Panc1 (cell line): ENCODE measurements at places on chromosomes 6 and 20. TPM values are rescaled to one million over a fixed set of nuclear protein-coding genes. Genes with fewer than 3 reads are reported as not detected.

DNA sequence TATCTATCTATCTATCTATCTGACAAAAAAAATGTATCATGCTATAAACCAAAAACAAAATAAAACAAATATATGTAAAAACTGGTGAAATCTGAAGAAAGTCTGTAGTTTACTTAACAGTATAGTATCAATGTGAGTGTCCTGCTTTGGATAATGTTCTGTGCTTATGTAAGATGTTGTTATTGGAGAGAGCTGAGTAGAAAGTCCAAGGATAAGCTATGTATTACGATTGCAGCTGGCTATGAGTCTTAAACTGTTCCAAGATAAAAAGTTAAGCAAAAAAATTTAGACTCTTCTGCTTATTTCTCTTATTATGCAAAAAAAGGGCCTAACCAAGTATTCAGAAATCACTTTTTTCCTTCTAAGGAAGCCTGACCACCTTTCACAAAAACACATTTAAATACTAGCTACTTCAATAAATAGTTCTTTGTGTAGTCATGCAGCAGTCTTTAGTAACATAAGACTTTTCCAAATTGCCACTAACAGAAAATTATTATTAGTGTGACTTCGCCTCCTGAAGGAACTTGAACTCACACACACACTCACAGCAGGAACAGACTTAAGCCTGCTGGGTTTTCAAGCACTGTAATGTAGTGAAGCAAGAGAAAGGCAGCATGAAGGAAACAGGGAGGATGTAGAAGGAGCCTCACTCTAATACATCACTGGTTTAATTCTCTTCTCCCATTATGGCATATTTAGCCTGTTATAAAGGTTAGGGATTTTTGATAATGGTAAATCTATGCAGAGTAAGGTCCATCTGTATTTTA, 265.8 kb upstream of the GJE1 start:
- no peak for DNase-seq

The TDRD6 gene
- not detected for total RNA-seq

DNA sequence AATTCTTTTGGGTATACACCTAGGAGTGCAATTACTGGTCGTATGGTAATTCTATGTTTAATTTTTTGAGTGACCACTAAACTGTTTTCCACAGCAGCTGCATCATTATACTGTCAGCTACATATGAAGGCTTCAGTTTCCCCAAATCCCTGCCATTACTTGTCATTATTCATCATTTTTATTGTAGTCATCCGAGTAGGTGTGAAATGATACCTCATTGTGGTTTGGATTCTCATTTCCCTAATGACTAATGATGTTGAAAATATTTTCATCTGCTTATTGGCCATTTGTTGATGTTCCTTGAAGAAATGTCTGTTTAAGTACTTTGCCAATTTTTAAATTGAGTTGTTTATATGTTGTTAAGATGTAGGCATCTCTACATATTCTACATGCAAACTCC, 633.6 kb upstream of the IMPG1 start:
- no peak for DNase-seq

The LPIN3 gene
- total RNA-seq, result 21.0 TPM

The SAMD10 gene
- 8.8 TPM for total RNA-seq

DNA sequence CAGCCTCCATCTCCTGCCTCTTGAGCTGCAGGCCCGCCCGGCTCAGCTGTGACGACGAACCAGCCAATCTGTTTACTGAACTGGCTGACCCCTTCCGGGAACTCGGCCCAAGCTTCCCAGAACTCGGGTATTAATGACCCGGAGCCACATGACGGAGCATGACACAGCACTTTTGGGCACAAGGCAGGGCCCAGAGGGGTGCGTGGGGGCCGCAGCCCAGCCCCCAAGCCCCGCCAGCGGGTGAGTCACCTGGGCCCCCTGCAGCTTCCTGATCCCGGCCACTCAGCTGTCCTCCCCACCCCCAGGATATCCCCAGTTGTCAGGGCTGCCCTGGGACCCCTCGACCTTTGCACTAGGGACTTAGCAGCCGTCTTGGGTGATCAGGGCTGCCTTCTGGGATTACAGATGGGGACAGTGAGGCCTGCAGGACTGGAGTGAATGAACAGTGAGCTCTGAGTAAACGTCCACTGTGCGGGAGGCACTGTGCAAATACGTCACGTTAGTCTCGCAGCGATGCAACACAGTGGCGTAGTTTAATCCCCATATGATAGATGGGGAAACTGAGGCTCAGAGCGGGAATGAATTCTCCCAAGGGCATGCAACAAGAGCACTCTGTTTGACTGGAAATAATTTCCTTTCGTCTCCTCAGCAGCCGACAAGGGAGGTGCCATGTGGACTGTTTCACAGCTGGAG, 102.1 kb downstream of the CEBPB start:
- DNase-seq, result no peak

DNA sequence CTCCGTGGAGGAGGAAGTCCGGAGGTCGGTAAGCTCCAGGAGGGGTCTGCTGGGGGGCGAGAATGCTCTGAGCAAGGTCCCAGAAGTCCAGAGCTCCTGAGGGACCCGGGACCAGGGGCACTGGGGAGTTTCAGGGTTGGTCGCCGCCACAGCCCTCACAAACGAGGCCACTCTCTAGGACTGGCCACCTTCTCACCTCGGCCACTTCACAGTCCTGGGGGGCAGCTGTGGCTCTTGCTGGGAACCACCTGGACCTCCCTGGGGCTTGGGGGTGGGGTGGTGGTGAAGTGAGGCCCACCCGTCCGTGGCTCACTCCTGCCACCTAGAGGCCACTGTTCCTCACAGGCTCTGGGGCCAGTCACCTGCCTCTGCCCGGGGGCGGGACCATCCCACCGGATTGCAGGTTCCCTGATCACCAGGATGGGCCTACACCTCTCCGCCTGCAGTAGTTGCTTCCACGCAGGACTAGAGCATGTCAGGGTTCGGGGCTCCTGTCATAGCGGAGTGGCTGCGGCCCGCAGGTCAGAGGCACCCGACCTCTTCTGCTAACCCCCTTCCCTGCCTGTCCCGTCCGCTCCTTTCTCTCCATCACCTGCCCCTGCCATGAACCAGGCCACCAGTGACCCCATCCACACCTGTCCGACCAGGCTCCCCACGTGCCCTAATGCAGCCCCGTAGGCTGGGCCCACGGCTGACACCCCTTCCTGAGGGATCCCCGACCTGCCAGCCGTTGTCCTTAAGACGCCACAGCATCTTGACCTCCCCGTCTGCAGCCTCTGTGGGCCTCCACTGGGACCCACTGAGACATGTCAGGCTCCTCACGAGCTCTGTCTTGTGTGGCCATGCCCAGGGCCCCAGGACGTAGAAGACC, 5.1 kb upstream of the TCEA2 start:
- DNase-seq, result no peak

GRCh38 chr6:117463762-117464665, 18.5 kb upstream of the DCBLD1 start:
- peak; percentile 36 for DNase-seq
